ENCODE measurements at places on chromosomes 12 and 14.
A peak's percentile ranks its signal among the peaks of the same experiment; 100 is the strongest.

GRCh38 chr14:68959035-68959434 lies 20.1 kb downstream of the ACTN1 start:
- DNase-seq, result no peak

DNA sequence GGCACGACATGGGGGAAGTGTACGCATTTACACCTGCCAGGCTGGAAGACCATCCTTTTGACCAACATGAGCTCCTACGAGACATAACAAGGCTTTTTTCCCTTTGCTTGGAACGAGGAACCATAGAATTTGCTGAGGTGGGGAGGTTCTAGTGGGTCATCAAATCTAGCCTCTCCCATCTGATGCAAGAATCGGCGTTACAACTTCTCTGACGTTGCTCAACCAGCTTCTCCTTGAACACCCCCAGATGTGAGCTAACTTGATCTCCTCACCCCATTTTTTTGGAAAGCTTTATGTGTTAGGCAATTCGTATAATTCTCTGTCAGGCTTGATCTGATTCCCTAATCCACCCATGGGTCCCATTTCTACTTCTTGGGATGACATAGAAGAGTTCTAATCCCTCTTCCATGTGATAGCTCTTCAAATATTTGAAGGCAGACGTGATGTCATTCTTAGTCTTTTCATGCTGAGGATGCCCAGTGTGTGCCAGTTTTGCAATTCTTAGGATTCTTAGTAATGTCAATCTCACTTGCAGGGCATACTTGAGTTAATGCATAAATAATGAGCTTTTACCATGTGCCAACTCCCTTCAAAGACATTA lies 163.6 kb upstream of the PARP11 start:
- DNase-seq, result no peak

DNA sequence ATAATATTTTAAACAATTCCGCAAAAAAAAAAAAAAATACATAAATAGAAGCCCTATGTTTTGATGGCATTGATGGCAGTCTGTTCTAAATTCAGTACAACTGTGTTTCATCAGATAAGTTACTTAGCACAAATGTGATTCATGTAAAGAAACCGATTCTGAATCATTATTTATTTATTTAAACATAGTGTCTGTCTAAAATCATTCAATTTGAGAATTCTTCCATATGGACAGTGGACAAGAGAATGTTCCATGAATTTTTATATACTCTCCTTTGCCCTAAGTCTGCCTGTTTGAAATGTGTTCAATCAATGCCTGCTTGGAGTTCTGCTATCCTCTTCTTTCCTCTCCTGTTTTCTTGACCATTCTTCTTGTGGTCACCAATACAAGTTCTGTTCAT lies 126.5 kb downstream of the PDE3A start:
- no peak for DNase-seq

GRCh38 chr12:111471236-111471635 lies 65.5 kb downstream of the SH2B3 start:
- DNase-seq, result no peak

DNA sequence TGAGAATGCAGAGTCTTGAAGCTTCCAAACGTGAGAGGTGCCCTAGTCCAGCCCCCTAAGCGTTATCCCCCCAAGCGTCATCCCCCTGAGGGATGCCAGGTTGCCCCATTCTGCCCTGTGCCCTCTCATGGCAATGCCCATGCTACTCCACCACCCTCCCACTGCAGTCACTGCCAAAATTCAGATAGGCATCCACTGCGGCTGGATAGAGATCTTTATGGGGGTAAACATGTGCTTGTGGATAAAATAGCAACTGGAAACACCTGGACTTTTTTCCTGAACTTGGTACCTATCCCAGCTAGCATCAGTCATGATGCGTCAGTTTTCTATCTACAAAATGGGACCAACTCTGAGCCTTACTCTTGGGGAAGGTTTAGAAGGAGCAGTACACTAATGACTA lies 92.7 kb upstream of the HOXC13 start:
- no peak for DNase-seq

- no peak for DNase-seq
Observed at GRCh38 chr12:19215115-19215514, 85.6 kb downstream of the PLEKHA5 start.

GRCh38 chr12:11897923-11898322 lies 172.8 kb upstream of the BCL2L14 start:
- DNase-seq, result no peak

GRCh38 chr14:85463512-85463911 lies 66.4 kb upstream of the FLRT2 start:
- peak; percentile 38 for DNase-seq

GRCh38 chr12:91179966-91180561 lies 2.6 kb downstream of the DCN start:
- no peak for DNase-seq

DNA sequence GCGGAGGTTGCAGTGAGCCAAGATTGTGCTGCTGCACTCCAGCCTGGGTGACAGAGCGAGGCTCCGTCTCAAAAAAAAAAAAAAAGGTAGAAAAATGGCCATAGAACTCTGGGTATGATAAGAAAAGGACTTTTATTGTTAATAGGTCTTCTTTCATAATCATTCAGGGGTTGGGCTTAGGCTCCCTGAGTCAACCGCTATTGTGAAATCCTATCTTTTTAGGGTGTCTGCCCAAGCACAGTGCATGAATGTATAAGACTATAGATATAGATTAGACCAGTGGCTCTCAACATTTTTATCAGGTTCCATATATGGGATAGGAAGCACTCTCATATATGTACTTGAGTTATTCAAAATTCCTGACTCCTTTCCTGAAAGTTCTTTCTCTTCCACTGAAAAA lies 48.7 kb upstream of the USP15 start:
- DNase-seq, result no peak

GRCh38 chr12:116855744-116856470 lies 25.3 kb downstream of the HRK start:
- DNase-seq, result no peak

DNA sequence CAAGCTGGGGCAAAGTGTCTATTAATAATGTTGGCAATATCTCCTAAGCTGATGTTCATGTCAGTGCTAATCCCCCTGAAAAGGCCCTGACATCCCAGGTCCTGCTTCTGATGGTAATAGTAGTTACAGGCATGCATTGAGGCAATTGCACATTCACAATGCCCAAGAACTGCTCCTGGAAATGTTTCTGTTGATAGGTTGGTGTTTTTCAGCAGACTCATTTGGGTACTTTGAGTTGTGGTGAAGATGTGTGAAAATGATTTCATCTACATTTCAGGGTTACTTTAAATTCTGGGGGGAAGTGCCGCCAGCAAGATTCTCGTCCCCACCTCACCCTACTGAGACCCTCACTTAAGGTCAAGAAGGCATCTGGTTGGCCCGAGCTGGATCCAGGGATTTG lies 92.9 kb downstream of the BBS10 start:
- DNase-seq, result no peak

- no peak for DNase-seq
Observed at GRCh38 chr12:94872971-94873733, 130.3 kb downstream of the NDUFA12 start.

GRCh38 chr12:6171409-6172015 lies 28.7 kb upstream of the CD9 start:
- DNase-seq, result no peak

- DNase-seq, result no peak
Observed at GRCh38 chr12:70809887-70810286, 110.7 kb downstream of the PTPRR start.

GRCh38 chr12:97109441-97109840 lies 202.4 kb downstream of the NEDD1 start:
- DNase-seq, result no peak

DNA sequence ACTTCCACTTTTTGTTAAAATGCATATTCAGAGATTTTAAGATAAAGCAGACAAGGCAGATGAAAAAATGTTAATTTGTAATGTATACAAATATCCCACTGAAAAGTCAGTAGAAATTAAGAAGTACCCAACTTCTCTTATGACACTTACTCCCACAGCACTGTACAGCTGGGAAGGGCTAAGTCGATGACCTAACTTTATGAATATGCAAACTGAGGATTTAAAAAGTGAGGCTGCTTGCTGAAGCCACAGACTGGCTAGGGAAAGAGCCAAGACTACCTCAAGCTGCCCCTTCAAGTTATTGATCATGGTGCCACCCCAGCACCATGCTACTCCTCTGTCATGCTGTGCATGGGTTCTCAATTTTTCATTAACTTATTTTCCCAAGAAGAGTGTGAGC lies 17.0 kb downstream of the PPM1H start:
- no peak for DNase-seq

GRCh38 chr12:116404913-116405611 lies 127.6 kb upstream of the MED13L start:
- no peak for DNase-seq

GRCh38 chr14:71400871-71401321 lies 493.6 kb downstream of the PCNX1 start:
- DNase-seq, result no peak

GRCh38 chr14:100440207-100440631 lies 117.1 kb downstream of the SLC25A47 start:
- DNase-seq, result peak; percentile 48

DNA sequence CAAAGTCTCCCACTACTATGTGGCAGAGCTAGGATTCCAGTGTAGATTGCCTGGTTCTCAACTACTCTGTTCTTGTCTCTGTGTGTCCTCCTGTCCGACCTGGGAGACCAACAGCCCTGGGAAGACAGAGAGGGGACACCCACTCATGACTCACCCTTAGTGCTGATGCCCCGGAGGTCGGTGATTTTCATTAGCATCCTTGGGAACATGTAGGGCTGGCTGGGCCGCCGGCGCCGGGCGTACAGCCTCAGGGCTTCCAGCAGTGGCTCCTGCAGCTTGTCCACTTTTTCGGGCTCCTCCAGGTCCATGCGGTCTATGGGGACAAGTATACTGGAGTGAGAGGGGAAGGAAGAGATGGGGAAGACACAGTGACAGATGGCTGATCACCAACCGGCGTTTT lies 5.9 kb upstream of the ITGB7 start:
- DNase-seq, result no peak
